ENCODE measurements at places on chromosomes 2 and 18.
A peak's percentile ranks its signal among the peaks of the same experiment; 100 is the strongest.

DNA sequence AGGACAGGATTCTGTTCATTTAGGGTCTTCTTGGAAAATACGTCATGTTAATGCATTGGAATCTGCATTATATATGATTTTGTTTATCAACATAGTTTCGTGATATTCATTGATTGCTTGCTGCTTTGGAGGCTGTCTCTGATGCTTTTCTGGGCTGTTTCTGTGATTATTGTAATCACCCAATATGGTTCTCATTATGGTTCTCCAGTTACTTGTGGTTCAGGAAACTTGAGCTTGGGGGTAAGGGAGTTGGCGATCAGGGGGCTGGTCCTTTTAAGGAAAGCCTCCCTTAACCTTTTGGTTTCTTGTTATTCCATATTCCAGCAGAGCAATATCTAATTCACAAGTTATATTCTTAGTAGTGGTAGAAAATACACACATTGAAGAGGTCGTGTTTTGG, 17.4 kb upstream of the STON1 start:
- DNase-seq, result no peak

GRCh38 chr2:113167115-113167932, 6.4 kb upstream of the PSD4 start:
- no peak for DNase-seq

DNA sequence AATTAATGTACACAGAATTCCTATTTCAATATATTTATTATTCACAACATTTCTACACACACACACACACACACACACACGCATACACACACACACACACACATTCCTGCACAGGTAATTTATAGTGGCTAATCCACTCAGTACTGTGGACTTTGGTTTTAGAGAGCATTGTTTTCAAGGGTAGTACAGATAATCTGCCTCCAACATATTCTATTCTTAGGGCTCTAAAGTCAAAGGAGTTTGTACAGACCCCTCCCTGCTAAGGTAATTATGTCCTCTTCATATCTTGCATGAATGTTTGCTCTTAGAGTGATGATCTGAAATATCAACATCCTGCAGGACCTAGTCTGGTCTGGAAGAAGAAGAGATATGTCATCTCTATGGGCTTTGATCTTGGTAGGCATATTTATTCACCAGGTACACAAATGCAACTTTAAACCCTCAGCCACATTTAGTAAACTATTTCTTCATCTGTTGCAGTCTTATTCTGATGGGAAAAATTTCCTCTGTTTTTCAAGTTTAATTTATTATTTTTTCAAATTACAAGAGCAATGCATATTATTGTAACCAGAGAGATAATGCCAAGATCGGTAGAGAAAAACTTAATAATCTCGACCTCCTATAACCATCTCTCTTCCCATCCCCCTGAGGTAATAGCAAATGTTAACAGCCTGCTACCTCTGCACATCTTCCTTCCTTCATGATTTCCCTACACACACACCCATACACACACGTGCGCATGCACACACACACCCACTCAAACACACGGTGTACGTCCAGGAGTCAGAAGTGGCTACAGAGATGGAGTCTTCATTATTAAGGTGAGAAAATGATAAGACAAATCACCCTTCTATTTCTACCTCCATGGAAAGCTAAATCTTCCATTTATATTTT, 18.3 kb upstream of the POLE4 start:
- no peak for DNase-seq

- DNase-seq, result no peak
These were observed 13.9 kb downstream of the ASB18 start for GRCh38 chr2:236250286-236250685.

DNA sequence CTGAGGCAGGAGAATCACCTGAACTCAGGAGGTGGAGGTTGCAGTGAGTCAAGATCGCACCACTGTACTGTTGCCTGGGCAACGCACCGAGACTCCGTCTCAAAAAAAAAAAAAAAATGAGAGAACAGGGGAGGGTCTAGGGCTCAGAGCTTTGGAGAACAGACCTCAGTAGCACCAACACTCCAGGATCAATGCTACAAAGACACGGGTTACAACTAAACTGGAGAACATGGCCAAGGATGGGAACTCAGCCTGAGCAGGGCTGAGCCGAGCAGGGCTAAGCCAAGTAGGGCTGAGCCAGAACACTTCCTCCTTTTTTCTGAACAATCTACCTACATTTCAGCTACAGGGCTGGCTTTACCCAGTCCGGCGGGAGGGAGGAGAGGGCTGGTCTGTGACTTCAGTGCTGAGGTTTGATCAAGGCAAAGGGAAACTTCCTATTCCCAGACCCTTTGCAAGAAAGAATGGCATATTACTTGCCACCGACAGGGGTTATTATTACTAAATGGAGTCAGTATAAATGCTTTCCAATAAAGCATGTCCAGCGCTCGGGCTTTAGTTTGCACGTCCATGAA, 2.9 kb upstream of the CASP8 start:
- no peak for DNase-seq

- DNase-seq, result no peak
These were observed 270.7 kb downstream of the ALK start for GRCh38 chr2:29650631-29651097.

DNA sequence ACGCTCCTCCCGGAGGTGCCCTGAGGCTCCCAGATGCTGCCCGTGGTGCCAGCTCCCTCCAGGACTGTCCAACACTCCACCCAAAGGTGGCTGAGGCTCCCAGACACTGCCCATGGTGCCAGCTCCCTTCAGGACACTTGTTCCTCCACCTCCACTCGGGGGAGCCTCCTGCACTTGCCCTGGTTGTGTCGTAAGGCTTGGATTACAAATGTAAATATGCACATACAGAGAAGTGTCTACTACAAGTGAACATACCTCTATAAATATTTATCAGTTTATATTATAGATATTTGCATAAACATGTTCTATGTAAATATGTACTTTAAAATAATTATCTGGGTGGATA, 143.3 kb downstream of the PXDN start:
- no peak for DNase-seq

GRCh38 chr18:61637319-61637718, 255.5 kb downstream of the RNF152 start:
- no peak for DNase-seq

DNA sequence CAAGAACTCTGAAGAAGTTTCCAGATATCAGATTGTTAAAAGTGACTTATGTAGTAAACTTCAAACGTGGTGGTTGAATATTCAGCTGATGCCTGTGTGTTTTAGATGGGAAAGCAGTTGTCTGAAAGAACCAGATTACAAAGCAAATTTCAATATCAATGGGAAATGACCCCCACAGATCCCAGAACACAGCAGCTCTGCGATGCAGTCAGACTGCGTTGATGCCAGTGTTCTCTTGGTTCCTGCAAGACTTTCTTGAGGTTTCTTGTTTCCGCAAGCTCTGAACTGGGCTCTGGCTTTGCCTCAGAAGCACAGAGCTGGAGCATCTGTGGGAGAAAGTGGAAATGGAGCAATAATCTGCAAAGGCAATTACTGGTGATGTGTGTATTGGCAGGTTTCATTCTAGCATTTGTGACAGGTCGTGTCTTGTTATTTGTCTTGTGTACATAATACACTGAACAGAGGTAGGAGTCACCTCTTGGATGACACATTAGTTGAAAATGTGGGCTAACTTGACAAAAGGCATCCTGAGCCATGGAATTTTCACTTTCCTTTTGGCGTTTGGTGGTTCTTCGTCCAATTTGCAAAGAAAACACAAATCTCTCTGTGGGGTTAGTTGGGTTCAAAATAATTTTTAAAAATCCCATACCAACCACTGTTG, 10.8 kb upstream of the LYPD6B start:
- DNase-seq, result no peak

DNA sequence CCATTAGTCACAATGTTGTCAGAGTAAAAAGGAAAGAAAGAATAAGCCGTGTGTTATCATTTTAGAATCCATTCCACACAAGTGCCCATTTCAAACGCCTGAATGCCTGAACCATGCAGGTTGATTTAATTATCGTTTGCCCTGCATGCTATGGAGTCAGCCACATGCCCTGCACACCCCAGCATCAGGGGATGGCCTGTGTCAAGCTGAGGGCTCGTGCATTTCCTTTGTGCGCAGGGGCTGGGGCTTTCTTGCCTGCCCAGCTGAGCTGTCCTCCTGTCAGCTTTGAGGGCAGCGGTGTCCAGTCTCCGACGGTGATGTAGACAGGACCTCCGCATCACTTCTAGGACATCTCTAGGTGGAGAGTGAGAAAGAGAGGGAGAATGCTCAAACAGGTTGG, 200.4 kb downstream of the TSN start:
- DNase-seq, result no peak

- DNase-seq, result no peak
These were observed 384.4 kb downstream of the TSN start for GRCh38 chr2:122139739-122140420.

DNA sequence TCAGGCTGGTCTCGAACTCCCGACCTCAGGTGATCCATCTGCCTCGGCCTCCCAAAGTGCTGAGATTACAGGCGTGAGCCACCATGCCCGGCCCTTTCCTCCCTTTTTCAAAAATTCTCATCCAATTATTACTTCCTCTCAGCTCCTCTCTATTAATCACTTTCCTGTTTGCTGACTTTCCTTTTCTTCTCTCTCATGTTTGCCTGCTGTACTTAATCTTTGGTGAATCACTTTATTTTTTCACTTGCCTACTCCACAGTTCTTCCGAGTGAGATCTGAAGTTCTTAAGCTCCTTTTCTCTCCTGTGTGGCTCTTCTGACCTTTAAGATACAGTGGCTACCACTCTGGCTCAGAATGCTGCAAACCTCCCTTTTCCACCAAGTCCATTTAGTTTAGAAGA, 126.3 kb upstream of the SERTAD2 start:
- no peak for DNase-seq

DNA sequence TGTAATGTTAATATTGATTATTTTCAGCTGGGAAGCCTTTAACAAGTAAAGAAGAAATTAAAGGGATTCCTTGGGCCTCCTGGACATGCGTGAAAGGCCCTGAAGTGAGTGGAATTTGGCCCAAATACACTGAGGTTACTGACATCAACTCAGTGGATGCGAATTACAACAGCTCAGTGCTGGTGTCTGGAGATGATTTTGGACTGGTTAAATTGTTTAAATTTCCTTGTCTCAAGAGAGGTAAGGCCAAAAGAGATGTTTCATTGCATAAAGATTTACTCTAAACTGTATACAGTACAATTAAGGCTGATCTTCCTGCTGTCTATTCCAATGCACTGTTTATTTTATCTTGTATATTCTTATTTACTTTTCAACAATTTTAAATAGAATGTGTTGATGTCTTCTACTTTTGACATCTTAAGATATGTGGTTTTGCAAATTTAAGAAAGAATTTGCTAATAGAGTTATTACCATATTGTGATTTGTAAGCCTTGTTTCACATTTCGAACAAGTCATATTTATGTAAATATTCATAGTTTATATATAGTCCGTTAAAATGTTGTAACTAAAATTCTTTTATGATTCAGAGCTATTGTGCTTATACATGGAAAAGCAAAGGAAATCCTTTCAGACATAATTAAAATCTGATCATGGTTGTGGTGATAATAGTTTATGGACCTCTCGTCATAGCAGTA, 130.3 kb downstream of the EML6 start:
- no peak for DNase-seq

DNA sequence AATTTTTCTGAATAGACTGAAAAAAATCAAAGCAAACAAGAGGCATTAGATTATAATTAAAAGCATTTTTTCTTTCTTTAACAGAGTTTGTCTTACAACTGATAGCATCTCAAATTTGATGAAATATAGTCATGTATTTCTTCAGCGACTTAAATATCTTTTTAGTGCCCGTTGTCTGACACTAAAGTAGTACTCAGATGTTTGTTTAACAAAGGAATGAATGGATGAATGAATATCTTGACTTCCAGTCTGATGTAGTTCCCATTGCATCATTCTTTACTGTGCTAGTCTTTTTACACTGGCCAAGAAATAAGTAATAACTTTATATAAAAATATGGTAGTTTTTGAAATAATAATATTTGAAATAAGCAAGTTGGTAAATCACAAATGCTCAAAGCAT, 111.1 kb downstream of the TTC27 start:
- no peak for DNase-seq

DNA sequence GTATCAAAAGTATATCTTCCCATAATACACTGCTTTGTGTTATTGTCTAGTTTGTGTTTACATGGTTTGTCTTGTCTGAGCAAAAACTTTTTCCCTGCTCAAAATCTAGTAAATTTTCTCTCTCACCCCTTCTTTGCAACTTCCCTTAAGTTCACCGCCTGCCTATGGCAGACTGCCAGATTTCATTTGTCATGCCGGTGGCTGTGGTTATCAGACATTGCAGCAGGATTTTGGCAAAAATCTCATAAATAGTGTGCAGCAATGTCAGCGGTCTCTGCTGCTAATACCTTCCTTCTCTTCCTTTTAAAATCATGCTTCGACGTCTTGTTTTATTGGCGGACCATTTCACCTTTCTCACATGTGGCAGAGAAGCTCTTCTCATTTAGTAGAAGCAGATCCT, 45.6 kb upstream of the TMEM178A start:
- DNase-seq, result peak; percentile 70

DNA sequence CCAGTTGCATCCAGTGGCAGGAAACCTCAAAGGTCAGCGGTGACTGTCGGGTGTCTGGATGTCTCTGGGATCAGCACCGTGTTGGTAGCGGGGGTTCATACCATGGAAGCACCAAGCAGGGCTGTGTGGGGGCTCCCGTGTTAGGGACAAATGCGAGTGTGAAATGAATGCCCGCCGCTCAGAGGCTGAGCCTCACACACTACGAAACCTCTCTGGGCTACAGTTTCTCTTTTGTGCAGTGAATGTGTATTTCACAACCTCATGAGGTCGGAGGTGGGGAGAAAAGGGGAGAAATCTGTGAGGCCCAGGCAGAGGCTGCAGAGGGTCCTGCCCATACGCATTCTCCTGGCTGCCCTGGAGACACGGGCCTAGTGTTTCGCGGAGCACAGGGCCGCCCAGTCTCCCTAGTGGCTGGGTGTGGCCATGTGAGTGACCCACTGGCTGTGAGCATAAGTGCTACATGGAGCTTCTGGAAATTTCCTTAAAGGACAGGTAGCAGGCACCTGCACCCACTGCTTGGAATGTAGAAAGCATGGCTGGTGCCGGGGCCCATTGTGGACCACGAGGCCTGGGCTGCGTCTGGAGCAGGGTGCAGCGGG, 138.0 kb upstream of the GLI2 start:
- DNase-seq, result no peak

- DNase-seq, result peak; percentile 95
These were observed 25.3 kb upstream of the NOTO start for GRCh38 chr2:73176881-73177644.

DNA sequence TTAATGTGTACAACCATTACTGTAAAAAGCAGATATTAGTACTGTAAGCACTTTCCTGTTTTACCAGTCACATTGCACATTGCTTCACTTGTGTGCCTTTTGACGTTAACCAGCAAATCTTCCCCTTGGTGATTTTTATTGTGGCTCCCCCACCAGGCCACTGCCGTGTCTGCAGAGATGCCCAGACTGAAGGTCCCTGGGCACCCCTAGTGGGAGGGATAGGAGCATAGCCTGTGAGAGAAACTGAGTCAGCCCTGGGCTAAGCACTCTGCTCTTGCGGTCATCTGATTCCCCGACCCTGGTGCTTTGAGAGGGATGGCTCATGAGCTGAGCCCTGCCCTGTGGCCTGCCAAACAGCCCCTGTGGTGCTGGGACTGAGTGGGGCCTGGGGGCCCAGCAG, 73.4 kb downstream of the INPP4A start:
- DNase-seq, result no peak

Data from sciatic nerve (tissue), 2 donors.